ENCODE measurements at places on chromosomes 3 and 15.

DNA sequence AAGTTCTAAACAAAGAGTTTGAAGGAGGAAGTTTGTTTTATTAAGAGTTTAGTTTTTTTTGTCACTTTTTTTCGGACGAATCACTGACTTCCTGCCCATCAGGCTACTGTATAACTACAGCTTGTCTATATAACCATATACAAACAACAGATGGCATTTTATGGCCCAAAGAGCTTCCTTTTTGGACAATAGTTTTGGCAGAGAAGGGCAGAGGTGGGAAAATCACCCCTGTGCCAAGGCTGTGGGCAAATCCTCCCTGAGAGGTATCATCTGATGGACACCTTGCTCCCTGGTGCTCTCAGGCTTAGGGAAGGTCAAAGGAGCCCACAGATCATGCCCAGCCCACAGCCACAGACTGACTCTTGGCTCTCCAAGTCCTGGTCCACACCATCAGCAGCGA lies 113.4 kb downstream of the OXNAD1 start:
- DNase-seq, result no peak

GRCh38 chr15:62323353-62323890 lies 158.3 kb upstream of the C2CD4B start:
- no peak for DNase-seq

GRCh38 chr3:54243960-54244682 lies 121.8 kb downstream of the CACNA2D3 start:
- no peak for DNase-seq

DNA sequence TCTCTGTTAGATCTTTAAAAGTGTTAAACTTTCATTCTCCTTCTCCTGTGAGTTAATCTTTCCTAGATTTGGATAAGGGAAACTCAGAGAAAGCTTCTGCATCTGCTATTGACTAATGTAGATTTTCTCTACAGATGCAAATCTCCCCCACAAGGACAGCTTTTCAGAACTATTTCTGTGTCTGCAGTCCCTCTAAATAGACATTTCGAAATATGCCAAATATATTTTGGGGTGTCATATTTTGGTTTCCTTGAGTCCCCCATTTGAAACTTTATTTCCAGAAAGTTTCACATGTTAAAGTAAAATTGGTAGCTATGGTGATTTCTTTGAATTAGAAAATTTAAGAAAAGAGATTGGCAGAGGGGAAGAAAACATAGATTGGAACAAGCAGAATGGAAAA lies 852.3 kb upstream of the ALCAM start:
- no peak for DNase-seq

Data from HFF-Myc (cell line).